ENCODE measurements at places on chromosomes 6 and 20.
A peak's percentile ranks its signal among the peaks of the same experiment; 100 is the strongest.

DNA sequence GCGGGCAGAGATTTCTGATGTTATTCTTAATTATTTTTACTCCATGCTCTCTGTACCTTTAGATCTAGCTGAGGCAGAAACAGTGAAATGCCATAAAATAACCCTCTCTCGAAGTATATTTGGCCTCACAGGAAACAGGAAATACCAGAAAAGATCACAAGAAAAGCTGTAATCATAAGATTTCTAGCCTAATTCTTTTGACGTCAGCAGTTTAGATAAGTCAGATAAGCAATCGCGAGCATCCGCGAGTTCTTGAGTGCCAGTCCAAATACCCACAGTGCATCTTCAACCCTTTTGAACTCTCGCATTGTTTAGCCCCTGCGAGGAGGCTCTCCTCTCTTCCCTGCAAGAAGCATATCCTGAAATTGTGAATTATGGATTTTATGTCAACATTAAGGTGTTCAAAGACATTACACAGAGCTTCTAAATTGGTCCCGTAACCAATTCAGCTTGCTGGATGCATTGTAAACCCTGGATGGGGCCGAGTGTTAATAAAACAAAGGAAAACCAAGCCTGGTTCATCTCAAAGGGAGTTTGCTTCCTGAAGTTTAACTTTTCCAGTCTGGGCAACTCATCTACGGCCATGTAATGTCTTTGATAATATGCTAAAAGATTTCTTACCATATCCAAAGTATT is 198.9 kb downstream of the MTFR2 start:
- DNase-seq, result peak; percentile 45

GRCh38 chr20:23526850-23527249 is 35.9 kb downstream of the CST8 start:
- no peak for DNase-seq

DNA sequence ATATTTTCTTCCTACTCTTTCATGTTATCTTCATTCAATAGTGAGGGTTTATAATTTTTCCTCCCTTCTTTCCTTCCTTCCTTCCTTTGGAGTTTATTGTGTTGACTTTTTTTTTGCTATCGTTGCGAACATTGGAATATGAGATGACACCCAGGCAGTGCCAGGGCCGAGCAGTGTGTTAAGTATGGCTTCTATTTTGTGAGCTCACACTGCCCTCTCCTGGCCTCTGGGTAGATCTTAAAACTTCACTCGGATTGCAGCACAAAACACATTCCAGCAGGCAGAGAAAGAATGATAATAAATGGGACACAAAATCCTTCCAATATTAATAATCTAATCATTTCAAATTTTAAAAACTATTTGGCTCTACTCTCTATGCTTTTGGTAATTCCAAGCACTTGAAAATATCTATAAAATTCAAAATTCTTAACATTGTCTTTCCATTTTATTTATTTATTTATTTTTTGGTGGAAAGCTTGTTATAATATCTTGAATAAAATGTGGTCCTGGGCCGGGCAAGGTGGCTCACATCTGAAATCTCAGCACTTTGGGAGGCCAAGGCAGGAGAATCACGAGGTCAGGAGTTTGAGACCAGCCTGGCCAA is 147.4 kb upstream of the OLIG3 start:
- peak; percentile 84 for DNase-seq

DNA sequence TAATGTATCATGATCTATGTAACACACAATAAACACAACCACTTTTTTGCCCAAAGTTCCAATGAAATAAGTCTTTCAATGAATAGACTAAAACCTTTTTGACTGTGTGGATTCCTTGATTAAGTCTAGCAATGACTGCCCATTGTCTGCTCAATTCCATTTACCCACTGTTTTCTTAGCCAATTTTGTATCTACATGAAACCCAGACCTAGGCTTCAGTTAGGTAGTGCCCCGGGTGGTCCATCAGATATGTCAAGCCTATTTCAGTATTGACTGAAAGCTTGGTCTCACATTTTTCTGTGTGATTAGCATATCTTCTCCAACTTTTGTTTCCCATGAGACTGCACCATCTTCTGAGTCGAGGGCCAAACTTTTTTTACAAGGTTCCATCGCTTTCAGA is 615.0 kb downstream of the C6orf118 start:
- no peak for DNase-seq

DNA sequence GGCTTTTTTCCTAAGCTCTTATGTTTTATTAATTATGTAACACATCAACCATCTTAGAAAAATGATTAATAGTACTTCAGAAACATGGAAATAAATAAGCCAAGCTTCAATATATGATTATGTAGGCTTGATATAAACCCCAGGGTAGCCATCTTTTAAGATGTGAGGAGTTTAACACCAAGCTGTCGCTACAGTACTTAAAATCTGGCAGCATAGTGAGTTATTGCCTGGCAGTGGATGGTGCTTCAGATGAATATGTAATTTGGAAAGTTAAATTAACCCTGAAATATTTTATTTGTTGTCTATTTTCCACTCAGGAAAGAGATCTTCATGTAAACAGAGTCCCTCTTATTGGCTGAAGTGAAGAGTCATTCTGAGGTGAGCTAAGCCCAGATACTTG is 339.0 kb upstream of the ZFP64 start:
- DNase-seq, result no peak

- peak; percentile 88 for DNase-seq
Measured at GRCh38 chr6:34671801-34672656, 24.5 kb downstream of the ILRUN start.

DNA sequence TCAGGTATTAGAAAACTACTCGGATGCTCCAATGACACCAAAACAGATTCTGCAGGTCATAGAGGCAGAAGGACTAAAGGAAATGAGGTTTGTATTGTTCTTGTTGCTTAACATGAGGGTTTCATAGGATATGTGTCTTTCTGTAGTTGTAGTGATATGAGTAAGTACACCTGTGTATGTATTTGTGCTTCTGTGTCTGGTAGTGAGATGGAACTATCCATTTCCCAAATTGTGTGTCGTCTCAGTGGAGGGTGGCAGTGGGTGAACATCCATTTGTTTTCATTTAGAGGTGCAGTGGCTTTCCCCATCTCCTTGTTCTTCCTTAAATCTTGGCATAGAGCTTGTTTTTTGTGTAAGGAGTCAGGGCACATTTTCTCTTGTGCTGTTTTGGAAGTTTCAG is 8.2 kb downstream of the ASXL1 start:
- no peak for DNase-seq

DNA sequence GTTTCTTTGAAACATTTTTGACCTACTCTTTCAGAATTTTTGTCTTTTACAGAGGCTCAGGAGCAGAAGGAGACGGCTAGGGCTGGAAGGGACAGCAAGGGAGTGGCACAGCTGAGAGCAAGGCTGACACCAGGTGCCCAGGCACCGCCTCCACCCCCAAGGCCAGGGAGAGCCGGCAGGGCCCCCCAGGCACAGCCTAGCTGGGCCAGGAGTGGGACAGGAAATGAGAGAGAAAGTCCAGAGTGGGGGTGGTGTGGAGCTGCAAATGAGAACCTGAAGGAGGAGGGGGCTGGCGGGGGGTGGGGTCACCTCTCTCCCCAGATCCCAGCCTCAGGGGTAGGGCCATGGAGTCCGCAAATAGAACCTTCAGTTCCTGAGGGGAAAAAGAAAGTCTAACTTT is 236.7 kb downstream of the CDC5L start:
- DNase-seq, result no peak
